CD4-positive, alpha-beta T cell treated with Interleukin-17A for 4 hours (primary cell): ENCODE measurements at places on chromosomes 7 and 10.

DNA sequence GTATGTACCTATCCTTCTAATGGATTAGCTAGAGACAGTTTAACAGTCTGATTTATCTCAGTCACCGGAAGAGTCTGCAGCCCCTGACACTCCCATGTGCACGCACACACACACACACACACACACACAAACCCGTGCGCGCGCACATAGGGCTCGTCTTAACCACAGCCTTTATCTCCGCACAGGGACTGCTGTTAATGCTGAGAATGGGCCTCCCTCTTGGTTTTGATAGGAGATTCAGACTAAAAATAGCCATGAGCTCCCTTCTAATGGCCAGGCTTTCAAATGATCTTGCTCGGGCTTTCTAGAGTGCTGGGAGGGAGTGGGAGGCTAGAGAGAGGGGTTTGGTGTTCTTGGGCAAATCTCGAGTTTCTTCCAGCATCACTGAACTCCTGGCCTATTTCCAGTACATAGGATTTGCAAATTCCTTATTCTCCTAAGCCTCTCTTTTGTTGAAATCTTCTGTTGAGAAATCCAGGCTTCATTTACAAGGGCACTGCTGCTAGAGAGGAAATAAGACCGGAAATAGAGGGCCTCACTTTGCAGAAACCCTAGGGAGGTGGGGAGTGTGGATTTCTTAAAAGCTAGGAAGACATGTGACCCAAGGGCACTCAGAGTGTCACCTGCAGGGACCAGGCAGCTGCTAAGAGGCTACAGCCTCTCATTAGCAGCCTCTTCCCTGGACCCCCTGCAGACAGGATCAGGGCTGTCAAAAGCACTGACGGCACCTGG is 2.4 kb downstream of the TMEM72 start:
- DNase-seq = peak; percentile 45

DNA sequence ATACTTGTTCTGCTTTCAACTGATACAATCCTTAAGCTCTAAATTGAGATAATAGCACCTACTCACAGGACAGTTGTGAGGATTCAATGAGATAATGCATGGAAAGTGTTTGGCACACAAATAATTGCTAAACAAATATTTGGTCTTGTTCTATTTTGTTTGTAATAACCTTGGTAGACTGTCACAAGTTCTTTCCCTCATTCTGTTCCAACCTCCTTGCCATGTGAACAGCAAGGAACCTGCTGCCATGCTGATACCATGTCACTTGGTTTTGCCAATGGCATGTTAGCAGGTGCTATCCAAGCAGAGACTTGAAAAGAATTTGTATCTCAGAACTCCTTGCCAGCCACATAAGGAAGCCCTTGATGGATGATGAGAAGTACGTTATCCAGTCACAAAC is 24.8 kb upstream of the TECTB start:
- DNase-seq = no peak

- DNase-seq = no peak
Observed at GRCh38 chr10:1434202-1434601, 303.1 kb downstream of the ADARB2 start.

DNA sequence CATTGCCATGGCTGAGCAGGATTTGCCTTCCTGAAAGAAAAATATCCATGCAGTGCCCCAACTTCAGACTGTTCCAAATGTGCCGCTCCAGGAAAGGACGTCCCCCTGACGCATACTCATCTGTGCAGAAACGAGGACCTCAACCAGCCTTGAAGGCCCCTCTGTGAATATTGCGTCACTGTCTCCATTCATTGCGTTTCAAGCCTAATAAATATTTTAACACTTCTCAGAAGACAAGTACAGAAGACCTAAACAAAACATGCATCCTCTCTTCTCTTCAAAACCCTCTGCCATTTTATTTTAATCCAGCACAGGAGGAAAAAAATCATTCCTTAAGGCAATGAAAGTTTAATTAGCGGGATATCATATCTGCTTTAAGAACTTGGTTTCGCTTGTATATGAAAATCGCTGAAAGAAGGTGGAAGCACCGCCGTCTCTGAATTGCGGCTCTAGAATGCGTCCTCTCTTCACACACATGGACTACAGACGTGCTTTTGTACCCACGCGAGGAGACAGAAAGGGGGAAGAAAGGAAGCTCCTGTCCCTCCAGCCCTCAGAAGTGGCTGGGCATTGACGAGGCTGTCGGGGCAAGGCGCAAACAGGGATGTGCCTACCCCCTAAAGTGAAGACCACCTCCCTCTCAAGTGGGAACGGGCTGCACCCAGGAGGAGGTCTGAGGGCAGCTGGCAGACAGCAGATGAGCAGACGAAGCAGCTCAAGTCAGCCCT is 36.8 kb downstream of the RGS10 start:
- peak; percentile 52 for DNase-seq

DNA sequence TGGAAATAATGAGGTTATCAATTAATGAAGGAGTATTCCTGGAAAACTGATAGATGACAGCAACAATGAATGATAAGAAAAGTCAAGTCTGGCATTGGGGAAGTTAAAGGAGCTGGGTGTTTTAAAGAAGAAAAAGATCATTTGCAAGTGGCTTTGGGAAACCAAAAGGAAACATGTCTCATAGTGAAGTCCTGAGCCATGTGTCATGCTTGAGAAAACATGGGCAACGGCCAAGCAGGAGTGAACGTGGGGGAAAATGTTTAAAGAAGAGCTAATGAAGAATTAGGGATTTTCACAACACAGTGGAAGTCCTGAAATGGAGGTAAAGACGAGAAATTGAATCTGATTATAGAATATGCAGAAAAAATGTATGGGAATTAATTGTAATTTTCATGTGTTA is 1383.2 kb upstream of the CELF2 start:
- no peak for DNase-seq

DNA sequence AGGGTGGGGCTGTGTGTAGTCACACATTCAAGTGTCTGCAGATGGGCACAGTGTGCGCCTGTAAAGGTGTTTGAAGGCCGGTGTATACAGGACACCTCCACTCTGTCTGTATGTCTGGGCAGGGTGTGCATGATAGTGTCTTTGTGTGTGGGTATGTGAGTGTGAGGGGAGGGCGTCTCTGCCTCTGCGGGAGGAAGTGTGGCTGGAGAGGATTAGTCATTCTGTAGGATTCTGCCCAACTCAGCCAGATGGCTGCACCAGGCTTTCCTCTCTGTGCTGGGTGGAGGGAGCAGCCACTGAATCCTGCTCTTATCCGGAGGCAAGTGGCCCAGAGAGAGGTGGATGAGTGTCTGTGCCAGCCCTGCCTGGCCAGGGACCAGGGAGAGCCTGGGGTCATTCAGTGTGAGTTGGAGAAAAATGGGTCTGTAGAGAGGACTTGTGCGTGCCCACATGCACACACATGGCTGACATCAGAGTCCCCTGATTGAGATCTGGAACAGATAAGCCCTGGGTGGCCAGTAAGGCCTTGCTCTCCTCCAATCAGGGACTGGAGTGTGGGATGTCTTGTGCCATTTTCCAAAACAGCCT is 1.7 kb downstream of the SFXN3 start:
- DNase-seq = peak; percentile 74

- no peak for DNase-seq
Observed at GRCh38 chr7:52615021-52615695, 420.3 kb upstream of the POM121L12 start.

DNA sequence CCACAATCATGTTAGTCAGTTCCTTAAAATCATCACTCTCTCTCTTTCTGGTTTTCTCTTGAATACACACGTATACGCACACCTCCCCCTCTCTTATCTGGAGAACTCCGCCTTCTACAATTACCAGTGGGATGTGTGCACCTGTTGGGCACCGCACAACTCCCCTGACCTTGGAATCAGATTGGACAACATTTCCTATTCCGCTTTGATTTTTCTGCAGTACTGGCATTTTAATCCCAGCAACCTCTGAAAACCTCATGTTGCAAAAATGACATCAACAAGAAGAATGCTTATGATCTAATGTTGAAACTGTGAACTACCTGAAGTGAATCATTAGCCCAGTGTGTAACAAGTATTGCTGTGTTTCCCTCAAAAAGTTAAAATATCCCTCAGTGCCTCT is 109.6 kb downstream of the KIAA1217 start:
- no peak for DNase-seq
